CD4-positive, alpha-beta T cell treated with Interleukin-4 for 1 hour (primary cell): ENCODE measurements at places on chromosomes 4 and X.

- no peak for DNase-seq
These were observed 417 bp downstream of the PPP2R2C start for GRCh38 chr4:6472008-6472386.

DNA sequence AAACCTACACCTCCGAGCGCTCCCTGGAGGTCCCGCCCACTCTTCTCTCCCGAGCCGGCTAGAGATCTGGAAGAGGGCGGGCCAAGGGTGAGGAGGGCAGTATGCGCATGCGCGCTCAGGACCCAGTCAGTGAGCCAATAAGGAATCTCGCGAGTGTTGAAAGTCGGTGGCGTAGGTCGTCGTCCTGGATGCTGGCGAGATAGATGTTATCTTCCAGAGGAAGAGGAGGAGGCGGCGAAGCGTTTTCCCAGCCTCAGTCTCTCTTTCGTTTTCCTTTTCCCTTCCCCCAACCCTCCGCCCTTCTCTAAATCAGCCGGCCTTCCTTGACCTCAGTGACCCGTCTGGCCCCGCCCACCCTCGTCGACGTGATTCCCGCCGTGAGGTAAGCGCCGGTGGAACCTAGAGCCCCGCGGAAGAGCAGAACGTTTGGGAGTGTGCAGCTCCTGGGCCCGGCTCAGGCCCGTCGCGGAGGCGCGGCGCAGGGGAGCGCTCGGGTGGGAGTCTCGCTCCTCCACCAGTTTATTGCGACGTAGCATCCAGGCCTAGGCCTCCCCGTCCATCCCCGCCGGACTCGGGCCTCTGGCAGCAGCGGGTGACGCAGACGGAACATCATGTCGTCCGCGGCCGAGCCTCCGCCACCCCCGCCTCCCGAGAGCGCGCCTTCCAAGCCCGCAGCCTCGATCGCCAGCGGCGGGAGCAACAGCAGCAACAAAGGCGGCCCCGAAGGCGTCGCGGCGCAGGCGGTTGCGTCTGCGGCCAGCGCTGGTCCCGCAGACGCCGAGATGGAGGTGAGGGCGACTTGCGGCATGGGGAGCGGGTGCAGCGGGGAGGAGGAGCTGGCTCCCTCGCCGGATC, at the start of gene SMARCA5:
Gene SMARCA5, plus strand, starts transcription at position 389 of the 855 bp plus-strand sequence. Its CDS starts 223 bp downstream, at position 612.
- peak; percentile 98 for DNase-seq

GRCh38 chr4:24266951-24267722, 317.2 kb downstream of the DHX15 start:
- no peak for DNase-seq

- peak; percentile 29 for DNase-seq
These were observed 34.0 kb upstream of the CYBB start for GRCh38 chrX:37745835-37746217.

GRCh38 chr4:30953799-30954198, 233.6 kb downstream of the PCDH7 start:
- no peak for DNase-seq

DNA sequence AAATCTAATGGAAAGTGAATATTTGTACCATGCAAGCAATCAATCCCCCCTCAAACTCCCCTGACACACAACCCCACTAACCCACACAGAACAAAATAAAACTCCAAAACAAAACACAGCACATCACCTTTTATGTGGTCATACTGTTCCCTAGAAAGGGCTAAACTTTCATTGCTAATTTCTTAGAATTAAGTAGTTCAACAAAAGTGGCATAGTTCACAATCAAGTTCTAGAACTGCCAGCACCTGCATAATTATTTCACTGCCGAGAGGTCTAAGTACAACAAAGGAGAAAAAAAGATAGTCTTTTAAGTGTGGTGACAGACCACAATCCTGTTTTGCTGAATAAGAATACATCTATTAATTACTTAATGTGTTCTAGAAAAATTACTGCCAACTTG, 58.8 kb downstream of the AMMECR1 start:
- DNase-seq, result no peak

DNA sequence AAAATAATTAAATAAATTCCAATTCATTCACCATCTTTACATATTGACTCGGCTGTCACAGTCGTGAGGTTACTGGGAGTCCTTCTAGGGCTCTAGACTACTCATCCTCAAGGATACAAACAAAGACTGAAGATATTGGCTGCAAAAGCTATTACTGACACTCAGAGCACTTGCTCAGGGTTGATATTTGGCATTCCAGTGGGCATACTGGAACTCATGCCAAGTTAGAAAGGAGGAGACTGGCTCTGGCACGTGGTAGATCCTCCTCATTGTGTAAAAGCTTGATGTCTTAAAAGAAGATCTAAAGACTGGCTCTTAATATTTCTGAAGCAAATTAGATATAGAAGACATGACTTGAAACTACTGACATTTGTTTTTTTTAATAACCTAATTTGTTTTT, 172.7 kb downstream of the GPM6A start:
- DNase-seq, result no peak

GRCh38 chr4:5592272-5592671, 116.1 kb downstream of the EVC2 start:
- no peak for DNase-seq

GRCh38 chr4:118352843-118353533, at the start of gene PRSS12:
Gene PRSS12, minus strand, starts transcription at chr4:118353003. Its CDS starts 283 bp downstream, at chr4:118352720.
- peak; percentile 35 for DNase-seq

DNA sequence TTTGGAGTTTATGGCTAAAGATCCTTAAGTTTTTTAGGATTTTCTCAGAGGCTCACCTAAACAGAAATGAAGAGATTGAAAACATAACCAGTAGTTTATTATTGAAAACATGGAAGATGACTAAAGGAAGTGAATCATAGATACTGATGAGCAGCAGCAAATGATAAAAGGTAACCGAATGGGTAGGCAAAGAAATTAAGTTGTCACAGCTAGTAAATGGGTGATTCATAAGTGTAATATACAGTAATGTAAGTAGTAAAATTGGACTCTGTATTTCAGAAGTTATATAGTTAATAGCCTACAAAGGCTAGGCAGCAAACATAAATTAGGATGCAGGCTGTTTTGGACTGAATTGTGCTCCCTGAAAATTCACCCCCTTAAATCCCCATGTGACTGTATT, 59.0 kb upstream of the ADGRA3 start:
- DNase-seq, result no peak

GRCh38 chrX:40078489-40079227, 19.1 kb downstream of the BCOR start:
- DNase-seq, result no peak

DNA sequence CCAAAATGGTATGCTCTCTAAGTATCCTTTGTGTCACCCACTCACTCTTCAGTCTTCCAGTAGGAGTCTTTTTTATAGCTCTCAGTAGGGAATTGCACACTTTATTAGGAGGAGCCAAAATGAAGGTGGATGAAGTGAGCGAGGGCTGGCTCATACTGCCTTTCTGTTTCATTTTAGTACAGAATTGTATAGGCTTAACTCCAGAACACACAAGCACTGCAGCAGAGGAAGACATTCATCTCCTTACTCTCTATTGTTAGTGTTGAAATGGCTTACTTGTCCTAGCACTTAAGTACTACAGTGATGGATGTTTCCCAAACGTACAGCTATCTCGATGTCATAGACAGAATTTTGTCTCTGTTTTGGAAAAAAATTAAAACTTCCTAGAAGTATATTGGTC, 327.3 kb upstream of the ATOH1 start:
- DNase-seq, result no peak

DNA sequence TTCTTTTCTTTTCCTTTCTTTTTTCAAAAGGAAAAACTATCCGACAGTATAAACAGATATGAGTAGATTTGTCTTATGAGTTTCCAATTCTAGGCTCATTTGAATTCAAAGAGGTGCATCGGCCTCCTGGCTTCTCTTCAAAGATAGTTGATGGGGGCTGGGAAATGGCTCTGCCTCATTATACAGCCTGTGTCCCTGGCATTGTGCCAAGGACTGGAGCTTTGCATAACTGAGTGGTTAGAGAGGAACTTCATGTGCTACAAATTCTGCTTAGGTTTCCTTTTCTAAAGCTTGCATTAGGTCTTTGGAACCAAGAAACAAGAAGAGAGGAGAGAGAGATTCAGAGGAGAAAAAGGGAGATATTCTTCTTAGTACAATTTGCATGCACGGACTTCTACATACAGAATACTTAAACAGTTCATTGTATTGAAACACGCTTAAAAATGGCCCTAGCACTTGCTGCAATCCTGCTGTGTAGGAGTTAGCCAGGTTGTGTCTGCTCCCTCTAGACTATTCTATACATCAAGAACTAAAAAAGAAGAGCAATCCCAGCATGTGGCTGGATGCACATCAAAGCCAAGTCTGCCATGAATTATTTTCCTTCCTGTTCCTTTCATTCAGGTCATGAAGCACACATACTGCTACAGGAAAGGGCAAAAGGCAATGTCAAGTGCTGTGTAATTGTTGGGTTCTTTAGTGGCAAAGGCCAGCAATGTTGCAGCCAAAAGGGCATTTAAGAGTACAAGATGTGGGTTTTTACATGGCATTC, 70.9 kb downstream of the INTS12 start:
- no peak for DNase-seq

GRCh38 chr4:123997776-123998449, 601.3 kb downstream of the SPRY1 start:
- DNase-seq, result no peak

- no peak for DNase-seq
These were observed 153.4 kb upstream of the ANK2 start for GRCh38 chr4:112895811-112896608.

GRCh38 chrX:63784902-63785707, at the start of gene ARHGEF9:
Gene ARHGEF9, minus strand, starts transcription at chrX:63785214. Its CDS starts 69 bp downstream, at chrX:63785145.
- DNase-seq, result no peak

GRCh38 chr4:117135634-117136354, 50.4 kb upstream of the TRAM1L1 start:
- no peak for DNase-seq

DNA sequence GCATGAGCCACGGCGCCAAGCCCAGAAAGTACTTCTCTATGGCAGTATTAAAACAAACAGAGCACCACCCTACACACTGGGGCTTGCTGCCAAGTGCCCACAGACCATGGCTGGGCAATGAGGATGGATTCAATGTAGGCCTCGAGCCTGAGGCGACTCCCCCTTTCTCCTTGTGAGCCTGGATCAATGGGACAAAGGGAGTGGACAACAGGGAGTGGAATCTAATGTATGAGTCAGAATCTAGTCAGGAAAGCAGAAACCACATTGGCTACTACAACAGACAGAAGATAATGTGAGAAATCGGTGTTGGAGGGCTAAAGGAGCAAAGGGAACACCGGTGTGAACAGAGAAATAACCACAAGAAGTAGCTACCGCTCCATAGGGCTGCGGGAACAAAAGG, 37.7 kb upstream of the OCIAD2 start:
- no peak for DNase-seq

GRCh38 chr4:88097301-88097700, 61.1 kb downstream of the ABCG2 start:
- no peak for DNase-seq

GRCh38 chrX:11670316-11670715, 4.6 kb upstream of the ARHGAP6 start:
- no peak for DNase-seq

DNA sequence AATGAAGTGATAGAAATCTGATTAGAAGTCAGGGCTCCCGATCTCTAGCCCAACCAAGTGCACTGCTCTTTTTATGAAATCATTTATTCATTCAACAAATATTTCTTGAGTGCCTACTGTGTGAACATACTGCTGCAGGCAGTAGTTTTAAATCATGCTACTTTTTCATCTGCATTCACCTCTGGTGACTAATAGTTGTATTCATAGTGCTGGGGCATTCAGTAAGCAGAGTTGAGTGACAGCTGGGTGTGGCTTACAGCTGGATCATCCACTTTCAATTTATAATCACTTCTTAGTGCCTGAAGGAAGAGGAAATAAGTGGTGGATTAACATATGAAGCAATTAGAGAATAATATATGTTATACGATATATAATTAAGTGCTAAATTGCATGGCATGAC, 94.1 kb upstream of the HPRT1 start:
- no peak for DNase-seq

- no peak for DNase-seq
These were observed 34.2 kb downstream of the DCK start for GRCh38 chr4:71027611-71028010.

- DNase-seq, result no peak
These were observed 132.2 kb downstream of the KLHL8 start for GRCh38 chr4:87088186-87088585.

DNA sequence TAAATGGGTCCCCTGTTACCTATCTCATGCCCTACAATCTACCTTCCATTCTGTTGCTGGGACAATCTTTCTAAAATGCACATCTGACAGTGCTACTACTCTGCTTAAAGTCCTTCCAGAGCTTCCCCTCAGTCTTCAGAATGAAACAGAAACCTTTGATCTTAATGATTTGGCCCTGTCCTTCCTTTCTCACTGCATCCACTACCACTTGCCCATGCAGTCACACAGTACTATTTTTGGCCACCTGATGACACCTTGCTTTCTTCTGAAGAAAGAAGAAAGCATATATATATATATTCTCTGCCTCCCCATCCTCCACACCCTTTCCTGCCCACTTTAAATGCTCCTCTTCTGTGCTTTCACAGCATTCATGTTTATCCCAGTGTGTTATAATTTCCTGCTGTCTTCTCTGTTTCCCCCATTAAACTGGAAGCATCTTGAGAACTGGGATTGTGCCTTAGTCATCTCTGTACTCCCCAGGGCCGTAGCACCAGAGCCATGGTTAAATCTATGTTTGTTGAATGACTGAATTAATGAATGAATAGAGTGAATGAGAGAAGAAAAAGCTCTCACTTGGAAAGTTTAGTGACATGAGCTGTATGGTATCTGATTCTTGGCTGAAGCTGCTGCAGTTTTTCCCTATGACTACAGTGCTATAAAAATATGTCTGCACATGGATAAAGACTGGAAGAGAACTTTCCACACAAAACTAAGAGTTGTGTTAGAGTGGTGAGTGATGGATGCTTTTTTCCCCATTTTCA, 56.2 kb downstream of the RTL9 start:
- no peak for DNase-seq

DNA sequence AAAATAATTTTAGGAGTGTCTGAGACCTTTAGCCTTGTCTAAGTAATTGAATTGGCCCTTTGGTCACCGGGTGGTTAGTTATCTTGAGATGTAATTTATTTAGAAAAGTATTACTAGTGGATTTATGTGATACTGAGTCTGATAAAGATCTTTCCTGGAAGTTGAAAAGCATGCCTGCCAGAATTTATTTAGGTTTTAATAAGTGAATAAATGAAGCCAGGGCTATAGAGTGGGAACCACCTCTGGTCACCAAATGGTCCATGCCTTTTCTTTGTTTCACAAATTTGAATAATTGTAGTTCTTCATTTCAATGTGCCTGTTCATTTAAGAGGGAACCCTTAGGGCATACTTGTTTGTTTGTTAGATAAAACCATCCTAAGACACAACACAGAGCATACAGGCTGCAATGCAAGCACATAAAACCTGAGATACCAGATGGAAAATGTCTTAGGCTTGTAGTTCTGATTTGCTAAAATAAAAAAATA, 627.8 kb downstream of the ADGRL3 start:
- DNase-seq, result no peak

DNA sequence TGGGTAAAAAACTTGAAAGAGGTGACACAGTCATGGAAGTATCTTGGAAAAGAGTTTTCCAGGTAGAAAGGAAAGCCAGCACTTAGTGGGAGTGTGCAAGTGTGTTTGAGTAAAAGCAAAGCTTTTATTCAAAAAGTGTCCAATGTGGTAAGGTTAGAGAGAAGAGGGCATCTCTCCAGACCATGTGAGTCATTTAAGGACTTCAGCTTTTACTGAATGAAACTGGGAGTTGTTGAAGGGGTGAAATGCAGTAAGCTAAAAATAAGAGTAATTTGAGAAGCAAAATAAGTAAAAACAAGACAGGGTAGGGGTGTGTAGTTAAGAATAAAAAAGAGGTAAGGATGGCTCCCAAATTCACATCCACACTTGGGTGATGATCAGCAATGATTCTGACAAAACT, 238.9 kb downstream of the SLC7A11 start:
- DNase-seq, result no peak

- DNase-seq, result no peak
These were observed 3.8 kb upstream of the ADH1B start for GRCh38 chr4:99324979-99325378.
